ENCODE measurements at places on chromosomes 4 and X.

DNA sequence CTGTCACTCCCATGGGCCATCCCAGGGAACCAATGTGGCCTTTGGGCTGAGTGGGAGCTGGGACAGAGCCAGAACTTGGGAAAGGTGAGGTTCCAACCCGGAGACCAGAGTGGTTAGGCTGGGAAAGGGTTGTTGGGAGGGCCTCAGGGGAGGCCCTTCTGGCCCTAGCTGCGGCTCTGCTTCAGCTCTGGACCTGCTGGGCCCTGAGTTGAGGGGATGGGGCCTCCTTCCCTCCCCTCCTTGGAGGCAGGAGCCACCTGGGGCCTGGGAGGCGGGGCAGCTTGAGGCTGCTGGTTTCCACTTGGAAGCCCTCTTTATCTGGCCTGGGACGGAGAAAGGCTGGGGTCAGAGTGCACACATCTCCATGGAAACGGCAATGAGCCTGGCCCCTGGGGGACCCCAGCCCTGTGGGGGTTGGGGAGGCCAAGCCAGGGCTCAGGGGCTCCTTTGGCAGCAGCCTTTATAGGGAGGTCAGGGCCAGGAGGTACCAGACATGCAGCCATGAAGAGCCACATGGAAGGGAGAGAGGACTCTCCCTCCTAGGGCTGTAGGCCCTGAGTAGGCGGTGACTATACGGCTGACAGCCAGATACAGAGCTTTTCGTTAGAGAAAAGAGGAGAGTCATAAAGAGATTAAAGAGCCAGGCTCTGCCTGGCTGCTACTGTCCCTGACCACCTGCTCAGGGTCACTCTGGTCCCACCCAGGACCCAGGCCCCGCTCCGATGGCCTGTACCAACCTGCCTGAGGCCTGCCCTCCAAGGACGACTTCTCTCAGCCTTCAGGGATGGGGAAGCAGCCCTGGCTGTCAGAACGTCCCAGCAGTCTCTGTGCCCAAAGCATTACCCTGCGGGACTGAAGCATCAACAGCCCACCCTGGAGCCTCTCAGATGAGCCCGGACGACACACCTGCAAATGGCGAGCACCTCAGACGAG is 6.9 kb upstream of the NSD2 start:
- DNase-seq = no peak

- no peak for DNase-seq
Observed at GRCh38 chr4:138334346-138335016, 92.3 kb upstream of the SLC7A11 start.

DNA sequence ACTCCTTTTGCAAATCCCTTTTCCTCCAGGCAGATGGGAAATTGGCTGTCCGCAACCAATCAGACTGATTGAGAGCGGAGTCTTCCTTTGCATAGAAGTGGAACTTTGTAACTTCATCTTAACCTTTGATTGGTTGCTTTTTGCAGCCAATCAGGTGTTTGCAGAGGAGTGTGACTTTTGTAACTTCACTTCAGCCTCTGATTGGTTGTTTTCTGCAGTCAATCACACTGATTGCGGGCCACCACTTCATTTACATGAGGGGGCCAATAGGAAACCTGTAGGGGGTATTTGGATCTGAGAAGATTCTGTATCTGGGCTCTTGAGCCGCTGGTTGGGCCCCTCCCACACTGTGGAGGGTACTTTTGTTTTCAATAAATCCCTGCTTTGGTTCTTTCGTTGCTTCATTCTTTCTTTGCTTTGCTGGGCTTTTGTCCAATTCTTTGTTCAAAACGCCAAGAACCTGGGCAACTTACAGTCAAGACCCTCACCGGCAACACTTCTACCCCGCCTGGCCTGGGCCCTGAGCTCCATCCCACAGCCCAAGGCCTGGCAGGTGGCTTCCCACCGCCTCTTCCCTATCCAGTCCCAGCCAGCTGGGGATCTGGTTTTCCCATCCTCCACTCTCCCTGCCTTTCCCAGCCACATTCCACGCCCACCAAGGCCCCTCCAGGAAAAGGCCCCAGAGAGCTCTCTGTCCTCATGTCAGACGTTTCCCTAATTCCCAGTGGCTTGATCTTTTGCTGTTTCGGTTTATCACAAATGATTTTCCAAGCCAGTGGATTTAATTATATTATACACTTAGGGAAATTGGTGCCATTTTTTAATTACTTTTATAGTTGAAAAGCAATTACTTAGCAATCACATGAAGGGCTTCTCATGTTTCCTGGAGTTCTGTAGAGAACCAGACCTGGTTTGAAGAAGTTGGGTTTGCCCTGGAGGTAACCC is 110.2 kb upstream of the STX18 start:
- no peak for DNase-seq

GRCh38 chr4:42282081-42282901 is 115.0 kb upstream of the SHISA3 start:
- DNase-seq = peak; percentile 27

GRCh38 chrX:150762258-150763165 is 69.3 kb downstream of the MTMR1 start:
- no peak for DNase-seq

GRCh38 chr4:56668267-56668666 is 12.8 kb downstream of the HOPX start:
- DNase-seq = no peak

GRCh38 chr4:107993969-107994368 is 4.3 kb downstream of the HADH start:
- no peak for DNase-seq
